ENCODE measurements at places on chromosomes 5 and 9. TPM values are rescaled to one million over a fixed set of nuclear protein-coding genes. Genes with fewer than 3 reads are reported as not detected.

DNA sequence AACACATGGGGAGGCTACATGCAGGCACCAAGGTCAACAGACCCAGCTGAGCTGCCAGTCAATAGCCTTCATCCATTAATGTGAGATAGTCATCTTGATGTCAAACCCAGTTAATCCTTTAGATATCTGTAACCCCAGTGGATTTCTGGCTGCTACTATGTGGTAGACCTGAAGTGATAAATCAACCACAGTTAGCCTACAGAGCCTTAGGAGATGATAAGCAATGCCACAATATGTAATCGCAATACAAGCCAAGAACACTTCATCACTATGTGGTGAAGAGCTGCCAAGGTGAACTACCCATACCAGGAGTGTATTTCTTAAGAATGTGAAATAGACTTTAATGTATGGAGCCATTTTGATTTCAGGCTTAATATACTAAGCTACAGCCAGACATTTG, 1175.5 kb downstream of the DTWD2 start:
- no peak for DNase-seq

- no peak for DNase-seq
These were observed 34.3 kb upstream of the DAB2 start for GRCh38 chr5:39459071-39459470.

The PCDHB16 gene
- 0.17 TPM for total RNA-seq

- DNase-seq: no peak
These were observed at the start of gene TERT for GRCh38 chr5:1294835-1295649. TSS of gene TERT (minus strand) at chr5:1295068. CDS start at chr5:1294989, 79 bp downstream.
